Stomach (tissue), 19 donors: ENCODE measurements at places on chromosomes 1 and 21. TPM values are rescaled to one million over a fixed set of nuclear protein-coding genes. Genes with fewer than 3 reads are reported as not detected.

The REN gene
- total RNA-seq, result not detected

The DMAP1 gene
- total RNA-seq, result 29.7 TPM

The LCE2C gene
- not detected for total RNA-seq

DNA sequence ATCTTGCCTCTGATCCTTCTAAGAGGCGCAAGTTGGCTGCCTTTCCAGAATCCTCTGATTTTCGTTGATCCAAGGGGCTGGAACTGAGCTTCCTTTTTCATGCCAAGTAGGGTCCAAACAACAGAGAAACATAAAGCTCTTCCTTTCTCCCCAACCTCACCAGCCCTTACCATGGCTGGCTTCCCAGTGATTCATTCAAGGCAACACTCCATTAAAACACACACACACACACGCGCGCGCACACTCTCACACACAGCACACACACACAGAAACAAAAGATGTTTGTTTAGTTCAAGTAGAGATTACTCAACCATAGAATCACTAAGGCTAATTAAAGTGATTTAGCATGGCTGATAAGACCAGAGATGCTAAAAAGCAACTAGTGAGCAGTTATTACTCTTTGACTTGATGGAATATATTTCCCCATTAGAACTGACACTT is 13.0 kb upstream of the GUCA2A start:
- DNase-seq, result no peak

- no peak for DNase-seq
These were observed 55.2 kb upstream of the KAZN start for GRCh38 chr1:14543191-14543840.

DNA sequence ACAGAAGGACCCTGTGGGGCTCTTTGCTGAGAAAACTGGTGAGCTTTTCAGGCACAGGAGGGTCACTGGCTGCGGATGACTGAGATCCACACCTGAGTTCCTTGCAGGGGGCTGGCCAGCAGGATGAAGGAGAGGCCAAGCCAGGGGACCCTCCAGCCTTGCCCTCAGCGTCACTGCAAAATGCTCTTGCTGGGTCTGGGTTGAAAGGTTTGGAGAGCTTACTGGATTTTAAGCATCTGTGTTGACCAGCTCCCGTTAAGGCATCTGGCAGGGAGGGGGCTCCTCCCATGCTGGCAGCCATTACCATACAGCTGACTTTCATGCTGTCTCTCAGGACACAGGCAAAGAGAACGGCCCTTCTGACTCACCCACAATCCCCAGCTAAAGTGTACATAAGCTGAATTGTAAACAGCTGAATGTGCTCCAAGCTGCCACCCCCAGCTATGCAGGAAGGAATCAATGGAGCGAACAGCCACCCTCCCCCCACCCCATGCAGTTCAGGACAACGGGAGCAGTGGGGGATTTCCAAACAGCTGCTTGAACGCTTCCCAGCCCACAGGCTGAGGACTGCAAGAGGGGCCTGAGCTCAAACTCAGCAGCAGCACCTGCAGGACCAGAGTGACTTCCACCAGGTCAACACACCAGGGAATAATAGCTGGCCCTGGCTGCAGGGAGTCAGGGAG is 21.3 kb upstream of the A3GALT2 start:
- peak; percentile 87 for DNase-seq
